ENCODE measurements at places on chromosomes 3 and 15.

DNA sequence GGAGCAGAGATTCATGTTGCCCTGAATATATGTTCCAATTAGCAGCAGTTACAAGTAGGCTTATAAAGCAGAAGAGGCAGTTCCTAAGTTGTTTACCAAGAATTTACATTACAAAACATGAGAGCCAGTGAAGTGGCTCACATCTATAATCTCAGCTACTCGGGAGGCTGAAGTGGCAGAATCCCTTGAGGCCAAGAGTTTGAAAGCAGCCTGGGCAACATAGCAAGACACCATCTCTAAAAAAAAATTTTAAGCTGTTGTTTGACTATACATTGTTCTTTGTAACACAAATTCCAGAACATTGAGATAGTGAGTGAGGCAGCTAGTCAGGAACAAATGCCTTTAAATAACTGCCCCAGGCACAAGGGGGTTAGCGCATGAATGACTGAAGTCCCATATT, 10.3 kb upstream of the ZMAT3 start:
- no peak for DNase-seq

- DNase-seq: no peak
Observed at GRCh38 chr3:185519021-185519420, 20.2 kb upstream of the TMEM41A start.

- DNase-seq: peak; percentile 93
Observed at GRCh38 chr3:153221748-153222162, 59.7 kb downstream of the RAP2B start.

DNA sequence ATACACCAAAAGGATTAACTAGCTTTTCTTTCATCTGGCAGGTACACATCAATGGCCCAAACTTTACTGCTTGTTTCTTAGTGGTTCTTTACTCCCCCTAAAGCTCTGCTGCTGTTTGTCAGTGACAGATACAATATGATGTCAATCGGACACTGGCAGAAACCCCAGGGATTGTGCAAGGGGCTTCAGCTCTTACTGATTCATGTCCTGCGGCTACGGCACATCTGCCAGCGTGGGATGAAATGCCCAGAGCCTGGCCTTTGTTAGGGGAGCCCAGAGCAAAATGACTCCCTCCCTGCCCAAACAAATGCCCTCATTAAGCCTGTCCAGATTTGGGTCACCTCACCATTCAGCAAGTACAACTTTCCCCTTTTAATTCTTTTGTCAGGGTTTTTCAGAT, 28.3 kb downstream of the SRP14 start:
- no peak for DNase-seq

DNA sequence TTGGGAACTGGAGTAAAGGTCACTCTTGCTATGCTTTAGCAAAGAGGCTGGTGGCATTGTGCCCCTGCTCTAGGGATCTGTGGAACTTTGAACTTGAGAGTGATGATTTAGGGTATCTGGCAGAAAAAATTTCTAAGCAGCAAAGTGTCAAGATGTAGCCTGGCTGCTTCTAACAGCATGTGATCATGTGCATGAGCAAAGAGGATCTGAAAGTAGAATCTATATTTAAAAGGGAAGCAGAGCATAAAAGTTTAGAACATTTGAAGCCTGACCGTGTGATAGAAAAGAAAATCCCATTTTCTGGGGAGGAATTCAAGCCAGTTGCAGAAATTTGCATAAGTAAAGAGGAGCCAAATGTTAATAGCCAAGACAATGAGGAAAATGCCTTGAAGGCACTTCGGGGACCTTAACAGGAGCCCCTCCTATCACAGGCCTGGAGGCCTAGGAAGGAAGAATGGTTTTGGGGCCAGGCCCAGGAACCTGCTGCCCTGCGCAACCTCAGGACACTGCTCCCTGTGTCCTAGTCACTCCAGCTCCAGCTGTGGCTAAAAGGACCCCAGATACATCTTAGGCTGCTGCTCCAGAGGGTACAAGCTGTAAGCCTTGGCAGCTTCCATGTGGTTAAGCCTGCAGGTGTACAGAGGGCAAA, 212.2 kb upstream of the LINGO1 start:
- DNase-seq: no peak

DNA sequence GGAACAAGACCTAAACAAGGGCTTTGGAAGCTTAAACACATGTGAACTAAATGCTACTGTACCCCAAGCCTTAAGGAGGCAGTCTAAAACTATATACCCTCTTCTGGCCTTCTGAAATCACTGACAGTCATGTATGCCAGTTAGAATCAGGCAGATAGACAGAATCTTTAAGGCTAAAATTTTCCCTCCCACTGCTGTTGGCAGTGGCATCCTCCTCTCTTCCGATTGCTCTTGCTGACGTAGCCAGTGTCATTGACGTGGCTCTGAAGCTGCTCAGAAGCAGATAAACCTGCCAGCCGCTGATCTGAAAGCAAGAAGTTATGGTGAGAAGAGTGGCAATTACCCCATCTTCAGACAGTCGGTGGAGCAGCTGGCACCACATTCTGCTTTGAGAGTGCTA, 3.3 kb downstream of the RYR3 start:
- DNase-seq: no peak
